ENCODE measurements at places on chromosomes 7 and 10.

DNA sequence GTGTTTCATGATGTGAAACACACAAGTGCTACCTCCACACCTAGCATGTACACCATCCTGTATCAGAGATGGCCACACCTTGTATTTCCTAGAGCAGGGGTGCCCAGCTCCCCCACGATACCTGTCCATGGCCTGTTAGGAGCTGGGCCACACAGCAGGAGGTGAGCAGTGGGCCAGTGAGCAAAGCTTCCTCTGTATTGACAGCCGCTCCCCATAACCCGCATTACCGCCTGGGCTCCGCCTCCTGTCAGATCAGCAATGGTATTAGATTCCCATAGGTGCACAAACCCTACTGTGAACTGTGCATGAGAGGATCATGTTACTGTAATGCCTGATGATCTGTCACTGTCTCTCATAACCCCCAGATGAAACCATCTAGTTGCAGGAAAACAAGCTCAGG is 145.6 kb upstream of the RNF32 start:
- no peaks in the 10 kb centered on the region for H3K4me1 ChIP-seq
- no peaks in the 10 kb centered on the region for H3K27me3 ChIP-seq

DNA sequence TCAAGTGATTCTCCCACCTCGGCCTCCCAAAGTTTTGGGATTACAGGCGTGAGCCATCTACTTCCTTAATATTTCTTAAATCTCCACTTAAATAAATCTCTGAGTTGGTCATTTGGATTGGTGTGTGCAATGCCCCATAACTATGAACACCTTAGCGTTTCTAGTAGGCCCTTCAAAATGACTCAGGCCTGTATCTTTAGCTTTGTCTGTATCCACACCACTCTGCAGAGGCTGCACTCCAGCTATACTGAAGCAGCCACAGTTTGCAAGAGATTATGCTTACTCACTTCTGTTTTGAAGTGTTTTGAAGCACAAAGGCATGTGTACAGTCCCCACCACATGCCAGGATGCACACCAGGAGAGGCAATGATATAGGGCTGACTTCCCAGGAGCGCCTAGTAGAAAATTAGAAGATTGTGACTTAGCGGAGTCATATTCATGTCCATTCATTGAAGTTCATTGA is 2.4 kb upstream of the ST7 start:
- H3K4me1 ChIP-seq: peaks cover 4% of the 10 kb centered on the region
- no peaks in the 10 kb centered on the region for H3K36me3 ChIP-seq
- H3K27ac ChIP-seq: no peak overlapping the region
- no peaks in the 10 kb centered on the region for H3K27me3 ChIP-seq
- no peak overlapping the region for H3K4me3 ChIP-seq

GRCh38 chr7:153518201-153518984 is 533.8 kb upstream of the DPP6 start:
- no peaks in the 10 kb centered on the region for H3K4me1 ChIP-seq
- H3K27ac ChIP-seq: no peak overlapping the region
- no peak overlapping the region for H3K4me3 ChIP-seq
- no peak for DNase-seq
- H3K27me3 ChIP-seq: no peaks in the 10 kb centered on the region
- H3K36me3 ChIP-seq: no peaks in the 10 kb centered on the region

DNA sequence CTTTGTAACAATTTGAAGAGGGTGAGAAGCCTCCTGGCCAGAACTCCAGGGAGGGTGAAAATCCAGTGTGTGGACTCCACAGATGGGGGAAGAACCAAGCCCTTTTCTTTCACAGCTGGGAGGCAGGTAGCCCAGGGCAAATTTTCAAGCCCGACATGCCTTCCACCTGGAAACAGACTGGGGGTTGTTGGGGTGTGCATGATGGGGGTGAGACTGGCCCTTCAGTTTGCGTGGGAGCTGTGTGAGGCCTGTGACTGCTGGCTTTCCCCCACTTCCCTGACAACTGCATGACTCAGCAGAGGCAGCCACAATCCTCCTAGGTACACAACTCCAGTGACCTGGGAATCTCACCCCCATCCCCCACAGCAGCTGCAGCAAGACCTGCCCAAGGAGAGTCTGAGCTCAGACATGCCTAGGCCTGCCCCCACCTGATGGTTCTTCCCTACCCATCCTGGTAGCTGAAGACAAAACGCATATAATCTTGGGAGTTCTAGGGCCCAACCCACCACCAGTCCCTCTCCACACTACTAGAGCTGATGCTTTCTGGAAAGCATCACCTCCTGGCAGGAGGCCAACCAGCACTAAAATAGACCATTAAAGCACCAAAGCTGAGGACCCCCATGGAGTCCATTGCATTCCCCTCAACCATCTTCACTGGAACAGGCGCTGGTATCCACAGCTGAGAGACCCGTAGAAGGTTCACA is 445.4 kb downstream of the TFEC start:
- no peaks in the 10 kb centered on the region for H3K27me3 ChIP-seq
- H3K27ac ChIP-seq: no peak overlapping the region
- H3K4me1 ChIP-seq: no peaks in the 10 kb centered on the region
- H3K4me3 ChIP-seq: no peak overlapping the region
- no peak for DNase-seq
- no peaks in the 10 kb centered on the region for H3K36me3 ChIP-seq
